Stimulated activated CD4-positive, alpha-beta T cell treated with anti-CD3 and anti-CD28 coated beads, Interleukin-12 subunit alpha, Interleukin-12 subunit beta, amount 100 ng/mL, for 4 hours (primary cell): ENCODE measurements at places on chromosomes 1 and 21.

DNA sequence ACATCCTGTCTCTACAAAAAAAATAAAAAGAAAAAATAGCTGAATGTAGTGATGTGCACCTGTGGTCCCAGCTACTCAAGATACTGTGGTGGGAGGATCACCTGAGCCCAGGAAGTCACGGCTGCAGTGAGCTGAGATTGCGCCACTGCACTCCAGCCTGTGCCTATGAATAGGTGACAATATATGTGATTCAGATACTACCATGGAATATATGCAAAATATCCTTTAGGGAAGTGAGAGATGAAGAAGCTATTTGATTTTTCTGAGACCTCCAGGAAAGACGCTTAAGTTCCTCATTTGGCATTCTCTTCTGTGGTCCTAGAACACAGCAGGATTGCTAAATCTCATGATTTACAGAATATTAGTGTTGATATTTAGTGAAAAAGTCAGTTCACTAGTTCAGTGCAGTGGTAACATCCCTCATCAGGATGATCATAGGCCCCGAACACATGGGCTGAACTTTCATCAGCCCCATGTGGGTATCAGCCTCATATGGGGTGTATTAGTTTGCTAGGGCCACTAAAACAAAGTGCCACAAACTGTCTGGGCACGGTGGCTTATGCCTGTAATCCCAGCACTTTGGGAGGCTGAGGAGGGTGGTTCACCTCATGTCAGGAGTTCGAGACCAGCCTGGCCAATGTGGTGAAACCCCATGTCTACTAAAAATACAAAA is 6.0 kb upstream of the VASH2 start:
- DNase-seq: no peak

- DNase-seq: no peak
These were observed 832.3 kb downstream of the LTN1 start for GRCh38 chr21:28160378-28160777.

GRCh38 chr1:86227026-86227425 is 70.5 kb upstream of the COL24A1 start:
- no peak for DNase-seq

- DNase-seq: peak; percentile 43
These were observed 1.1 kb downstream of the PIK3CD start for GRCh38 chr1:9652379-9653209.

- DNase-seq: peak; percentile 66
These were observed at the start of gene VAV3 for GRCh38 chr1:107965110-107965991. Gene VAV3 (minus strand): TSS chr1:107965180. CDS start chr1:107964869, 311 bp downstream.

DNA sequence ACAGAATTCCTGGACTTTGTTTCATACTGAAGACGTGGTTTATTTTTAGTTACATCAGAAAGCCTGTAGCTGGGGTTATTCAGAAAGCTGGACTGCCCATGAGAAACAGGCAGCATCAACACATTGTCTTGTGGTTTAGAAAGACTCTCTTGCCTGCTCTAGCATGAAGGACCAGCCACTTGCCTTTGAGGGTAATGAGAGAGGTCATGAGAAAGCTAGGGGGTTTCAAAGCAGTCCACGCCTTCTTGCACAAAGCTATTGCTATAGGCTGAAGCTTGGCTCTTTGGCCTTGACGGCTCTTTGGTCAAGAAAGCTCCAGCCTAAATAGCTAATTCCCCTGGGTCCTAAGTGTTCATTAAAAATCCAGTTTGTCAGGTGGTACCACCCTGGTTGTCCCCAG is 208.1 kb downstream of the PRDM2 start:
- DNase-seq: no peak

DNA sequence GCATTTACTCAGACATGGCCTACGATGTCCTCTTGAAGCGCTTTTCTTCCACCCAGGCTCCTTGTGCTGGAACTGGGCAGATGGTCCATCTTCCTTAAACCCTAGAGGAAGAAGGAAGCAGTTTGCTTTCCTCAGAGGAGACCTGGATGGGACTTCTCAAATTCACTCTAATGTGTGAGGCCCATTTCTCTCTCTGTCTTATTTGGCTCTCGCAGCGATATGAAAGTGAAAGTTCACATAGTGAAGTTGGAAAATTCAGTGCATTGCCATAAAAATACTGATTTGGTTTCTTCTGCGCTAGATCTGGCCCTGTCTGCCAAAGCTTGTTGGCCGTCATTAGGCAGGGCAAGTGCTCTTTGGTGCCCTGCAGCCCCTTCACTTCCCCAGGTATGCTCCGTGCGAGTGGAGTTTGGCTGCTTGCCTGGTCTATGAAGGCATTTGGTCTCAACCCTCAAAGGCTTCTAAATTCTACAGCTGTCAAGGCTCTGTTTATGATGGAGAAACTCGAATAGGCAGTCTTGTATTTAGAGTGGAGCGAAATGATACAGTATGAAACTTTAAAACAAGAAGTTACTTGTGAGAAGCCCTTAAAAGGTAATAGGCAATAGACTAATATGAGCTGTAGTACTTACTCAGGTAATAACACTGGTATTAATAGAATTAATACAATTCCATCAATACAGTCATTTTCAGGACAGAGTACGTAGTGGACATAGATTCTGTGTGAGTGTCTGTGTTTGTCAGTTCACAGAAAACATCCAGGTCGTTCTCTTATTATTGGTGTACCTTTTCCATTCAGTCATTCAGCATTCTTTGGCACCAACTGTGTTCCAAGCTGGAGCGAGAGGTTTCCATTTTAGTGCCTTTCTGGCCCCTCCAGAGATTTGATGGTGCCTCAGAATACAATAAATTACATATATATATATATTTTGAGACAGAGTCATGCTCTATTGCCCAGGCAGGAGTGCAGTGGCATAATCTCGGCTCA is 20.5 kb downstream of the SZRD1 start:
- no peak for DNase-seq

DNA sequence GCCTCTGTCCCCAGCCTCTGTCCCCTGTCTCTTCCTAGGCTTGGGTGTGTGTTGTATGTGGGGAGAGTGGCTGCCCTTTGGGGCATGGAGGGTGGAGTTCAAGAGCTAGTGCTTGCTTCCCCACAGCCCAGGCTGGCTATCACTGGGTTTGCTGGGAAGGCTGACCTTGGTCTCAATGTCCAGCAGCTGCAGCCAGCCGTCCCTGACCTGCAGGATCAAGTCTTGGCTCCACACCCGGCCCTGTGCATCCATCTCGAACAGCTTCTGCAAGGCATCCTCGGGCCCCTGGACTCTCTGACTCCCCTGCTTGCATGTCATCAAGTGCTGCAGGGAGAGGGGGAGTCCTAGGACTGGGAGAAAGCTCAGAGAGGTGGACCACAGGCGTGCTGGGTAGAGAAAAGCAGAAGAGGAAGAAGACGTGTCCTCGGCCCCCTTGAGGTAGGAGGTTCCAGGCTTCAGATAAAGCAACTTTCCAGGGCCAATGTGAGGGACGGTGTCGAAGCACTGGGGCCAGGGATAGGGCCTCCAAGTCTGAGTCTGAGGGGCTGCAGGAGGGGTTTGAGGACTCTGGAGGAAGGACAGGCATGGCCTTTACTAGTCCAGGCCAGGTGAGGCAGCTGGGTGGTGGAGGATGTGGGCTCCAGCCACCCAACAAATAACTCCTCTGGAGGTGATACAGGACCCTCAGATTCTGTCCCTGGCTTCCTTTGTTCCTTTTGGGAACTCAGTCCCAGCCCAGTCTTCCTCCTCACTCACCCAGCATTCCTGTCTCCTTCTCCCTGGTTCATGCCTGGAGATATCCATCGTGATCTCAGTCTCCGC is 4.0 kb downstream of the EPS8L3 start:
- no peak for DNase-seq

DNA sequence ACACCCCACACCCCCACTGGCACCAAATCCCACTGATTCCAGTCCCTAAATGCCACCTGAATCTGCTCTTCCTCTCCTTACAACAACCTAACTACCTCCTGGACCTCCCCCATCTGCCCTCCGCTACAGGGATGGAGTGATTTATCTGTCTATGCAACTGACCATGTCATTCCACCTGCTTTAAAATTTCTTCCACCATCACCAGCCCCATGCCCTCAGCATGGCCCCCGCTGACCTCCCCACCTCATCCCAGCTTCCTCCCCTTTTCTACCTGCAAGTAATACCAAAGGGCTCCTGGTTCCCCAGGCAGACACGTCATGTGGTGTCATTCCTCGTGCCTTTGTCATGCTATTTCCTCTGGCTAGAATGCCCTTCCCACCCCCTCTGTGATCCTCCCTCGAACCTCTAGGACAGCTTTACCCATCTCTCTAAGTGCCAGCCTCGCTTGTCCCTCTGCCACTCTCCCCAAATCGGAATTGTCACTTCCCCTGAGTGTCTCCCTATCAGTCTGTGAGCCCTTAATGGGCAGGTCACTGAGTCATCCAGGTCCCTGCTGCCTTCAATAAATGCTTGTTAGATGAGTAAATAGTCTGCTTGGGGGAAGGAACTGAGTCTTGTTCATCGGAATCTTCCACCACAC is 3.7 kb downstream of the GJB4 start:
- DNase-seq: no peak

DNA sequence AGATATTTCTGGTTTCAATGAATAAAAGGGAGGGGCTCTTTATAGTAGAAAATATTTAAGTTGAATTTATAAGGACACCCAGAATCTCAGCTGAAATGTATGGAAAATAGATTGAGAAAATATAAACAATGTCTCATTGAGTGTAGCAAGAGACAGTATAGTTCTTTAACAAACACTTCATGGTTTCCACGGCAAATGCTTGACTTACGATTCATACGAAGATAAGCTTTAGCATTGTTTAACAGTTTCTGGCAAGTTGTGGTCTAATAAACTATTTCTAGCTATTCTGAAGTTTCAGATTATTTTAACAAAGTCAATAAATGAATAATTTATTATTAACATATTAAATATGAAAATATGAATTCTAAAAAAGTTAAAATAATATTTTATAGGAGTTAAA is 1419.4 kb downstream of the KCNT2 start:
- no peak for DNase-seq
